ENCODE measurements at places on chromosomes 1 and 21.
A peak's percentile ranks its signal among the peaks of the same experiment; 100 is the strongest.

DNA sequence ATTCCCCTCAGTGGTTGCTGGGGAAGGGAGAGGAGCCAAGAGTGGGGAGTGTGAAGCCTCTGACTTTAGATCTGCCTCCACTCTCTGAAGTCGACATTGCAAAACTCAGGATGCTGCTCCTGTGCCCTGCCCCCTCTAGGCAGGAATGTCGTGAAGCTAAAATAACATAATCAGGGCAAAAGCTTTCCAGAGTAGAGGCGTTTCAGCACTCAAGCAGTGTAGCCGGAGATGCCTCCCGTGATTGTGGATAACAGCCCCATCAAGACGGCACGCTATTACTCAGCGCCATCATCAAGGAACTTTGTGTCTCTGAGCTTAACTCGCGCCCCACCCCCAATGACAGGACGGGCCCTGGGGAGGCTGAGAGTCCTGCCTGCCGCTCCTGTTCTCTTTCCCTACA is 60.0 kb downstream of the FBXO2 start:
- no peak for DNase-seq

DNA sequence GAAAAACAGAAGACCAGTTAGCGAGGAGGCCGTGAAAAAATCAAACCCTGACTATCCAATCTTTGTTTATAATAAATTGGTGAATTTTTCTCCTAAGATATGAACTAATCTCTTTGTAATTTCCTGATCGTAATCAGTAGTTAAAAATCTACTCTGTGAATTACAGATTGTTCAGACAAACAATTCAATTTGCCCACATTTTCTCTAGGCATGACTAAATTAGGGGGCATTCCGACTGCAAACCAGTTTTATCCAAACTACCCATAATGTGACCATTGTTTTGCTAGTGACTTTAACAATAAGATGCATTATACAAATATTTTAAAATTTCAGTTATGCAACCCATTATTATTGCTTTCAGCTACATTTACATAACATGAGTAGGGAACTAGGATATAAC is 546.9 kb upstream of the ADAMTS5 start:
- DNase-seq: no peak

- peak; percentile 26 for DNase-seq
These were observed 89.2 kb downstream of the GPR88 start for GRCh38 chr1:100627054-100627716.

DNA sequence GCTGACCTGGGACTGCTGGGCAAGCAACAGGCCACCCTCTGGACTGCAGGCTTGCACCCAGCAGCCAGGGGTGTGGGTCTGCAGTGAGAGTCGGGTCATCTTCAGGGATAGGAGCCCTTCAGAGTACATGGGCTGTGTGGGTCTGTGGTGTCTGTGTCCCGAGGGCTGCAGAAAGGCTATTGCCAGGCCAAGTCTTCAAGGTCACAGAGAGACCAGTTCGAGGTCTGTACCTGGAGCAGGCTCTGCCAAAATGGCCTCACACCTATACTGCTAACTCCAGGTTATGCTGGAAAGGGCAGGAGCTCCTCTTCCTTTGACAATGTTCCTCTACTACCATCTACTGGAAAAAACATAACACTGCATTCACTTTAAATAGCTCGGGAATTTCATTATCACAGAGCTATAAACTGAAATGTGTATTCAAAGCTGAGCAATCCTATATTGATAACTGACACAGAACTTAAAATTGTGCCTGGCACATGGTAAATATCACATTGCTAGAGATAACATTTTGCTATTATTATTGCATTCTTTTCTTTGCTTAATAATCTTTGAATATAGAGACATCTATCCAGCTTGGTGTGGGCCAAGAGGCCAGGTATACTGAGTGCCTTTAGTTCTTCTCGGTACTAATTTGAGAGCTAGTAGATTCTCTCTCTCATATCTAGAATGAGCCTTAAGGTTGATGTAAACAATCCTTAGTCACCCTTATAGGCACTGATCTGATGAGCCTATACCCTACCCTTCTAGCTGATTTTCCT is 6.9 kb upstream of the DNAH14 start:
- peak; percentile 71 for DNase-seq

DNA sequence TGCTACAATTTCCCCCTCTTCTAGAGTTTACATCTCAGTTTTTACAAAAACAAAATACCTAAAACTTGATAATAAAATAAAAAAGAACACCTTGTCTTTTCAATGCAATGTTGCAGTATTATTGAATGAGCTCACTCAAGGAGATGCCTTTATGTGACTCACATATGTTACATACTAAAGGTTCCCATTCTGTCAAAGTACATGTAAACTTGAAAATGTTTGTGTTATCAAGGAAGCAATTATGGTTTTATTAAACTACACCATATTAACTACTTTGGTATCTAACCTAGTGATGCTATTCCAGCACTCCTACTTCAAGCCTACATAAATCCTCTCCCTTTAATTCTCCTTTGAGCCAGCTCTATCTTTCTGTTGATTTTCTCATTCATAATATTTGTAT is 658.3 kb downstream of the PTPRC start:
- no peak for DNase-seq

DNA sequence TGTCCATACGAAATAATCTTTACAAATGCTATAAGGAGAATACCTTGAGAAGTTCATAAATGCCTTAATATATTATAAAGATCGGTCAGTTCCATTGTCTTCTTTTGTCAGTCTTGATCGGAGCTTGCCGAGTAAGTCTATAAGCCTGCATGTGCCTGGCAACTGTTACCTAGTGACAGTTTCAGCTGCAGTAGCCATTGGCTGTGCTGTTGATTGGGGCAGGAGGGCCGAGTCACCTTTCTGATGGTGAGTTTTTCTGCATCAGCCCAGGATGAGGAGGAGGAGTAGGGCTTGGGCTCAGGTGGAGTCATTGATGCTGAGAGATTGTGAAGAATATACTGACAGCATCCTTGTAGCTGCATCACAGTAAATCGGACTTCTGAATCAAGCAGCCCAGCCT is 1.9 kb upstream of the GPR52 start:
- no peak for DNase-seq

GRCh38 chr1:43587594-43587993 is 56.9 kb downstream of the PTPRF start:
- DNase-seq: no peak

DNA sequence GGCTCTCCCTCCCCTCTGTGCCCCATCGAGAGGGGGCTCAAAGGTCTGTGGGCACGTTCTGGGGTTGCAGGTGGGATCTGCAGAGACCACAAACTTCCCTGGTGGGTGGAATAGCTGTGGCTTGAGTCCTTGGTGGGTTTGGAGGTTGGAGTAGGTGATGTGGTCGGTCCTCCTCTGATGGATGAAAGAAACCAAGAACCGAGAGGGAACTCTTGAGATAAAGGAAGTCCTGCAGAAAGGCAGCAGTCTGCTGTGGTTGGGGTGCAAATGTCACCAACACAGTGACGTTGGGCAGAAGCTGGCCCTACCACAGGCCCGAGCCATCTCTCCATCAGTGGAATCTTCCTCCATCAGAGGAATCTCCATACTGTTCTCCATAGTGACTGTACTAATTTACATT is 171.8 kb downstream of the FCRL5 start:
- DNase-seq: no peak

- no peak for DNase-seq
These were observed 2.0 kb downstream of the CAMSAP2 start for GRCh38 chr1:200740571-200741208.

DNA sequence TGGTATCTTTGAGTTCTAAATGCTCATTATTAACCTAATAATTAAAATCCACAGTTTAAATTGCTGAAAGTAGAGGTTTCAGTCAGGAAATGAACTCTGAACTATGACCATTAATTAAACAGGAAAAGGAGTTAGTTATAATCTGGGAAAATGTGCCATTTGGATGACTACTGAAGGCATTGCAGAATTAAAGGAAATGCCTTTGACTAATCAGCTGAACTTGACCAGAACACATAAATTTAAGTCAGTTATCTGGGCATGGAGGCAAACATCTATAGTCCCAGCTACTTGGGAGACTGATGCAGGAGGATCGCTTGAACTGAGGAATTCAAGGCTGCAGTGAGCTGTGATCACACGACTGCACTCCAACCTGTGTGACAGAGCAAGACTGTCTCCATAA is 31.9 kb downstream of the SLC44A5 start:
- DNase-seq: no peak

GRCh38 chr1:40742363-40743061 is 41.1 kb upstream of the KCNQ4 start:
- peak; percentile 53 for DNase-seq

- DNase-seq: no peak
These were observed 80.2 kb downstream of the COLGALT2 start for GRCh38 chr1:183957216-183957830.

GRCh38 chr21:31554511-31555022 is 104.9 kb upstream of the SOD1 start:
- DNase-seq: no peak

DNA sequence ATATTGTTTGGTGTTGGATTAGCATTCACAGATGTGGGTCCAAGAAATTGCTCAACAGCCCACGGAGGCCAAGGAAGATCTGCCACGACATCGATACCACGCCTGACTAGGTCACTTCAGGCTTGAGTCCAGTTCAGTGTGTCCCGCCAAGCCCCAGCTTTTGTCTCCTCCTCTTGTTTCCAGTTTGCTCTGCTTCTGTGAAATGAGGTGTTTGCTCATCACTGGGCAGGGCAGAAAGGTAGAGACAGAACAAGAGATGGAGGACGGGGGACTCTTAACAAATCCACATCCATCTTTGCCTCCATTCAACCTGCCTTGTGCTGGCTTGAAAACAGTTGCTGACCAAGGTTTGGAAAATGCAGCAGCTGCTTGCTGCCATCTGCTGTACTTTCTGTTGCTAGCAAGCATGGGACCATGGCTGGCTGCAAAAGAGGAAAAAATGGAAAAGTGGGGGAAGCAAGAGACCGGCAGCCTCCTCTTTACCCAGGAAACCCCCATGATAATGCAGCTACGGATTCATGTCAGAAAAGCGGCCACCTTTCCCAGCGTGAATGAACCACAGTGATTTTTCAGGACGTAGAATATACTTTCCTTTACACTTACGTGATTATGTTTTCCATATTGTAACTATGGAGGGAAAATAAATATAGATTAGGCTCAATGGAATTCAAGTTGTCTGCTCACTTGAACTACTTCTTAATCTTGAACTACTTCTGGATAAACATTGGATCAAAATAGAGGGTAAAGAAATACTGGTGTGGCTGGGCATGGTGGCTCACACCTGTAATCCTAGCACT is 80.2 kb upstream of the GREM2 start:
- DNase-seq: peak; percentile 27

- DNase-seq: peak; percentile 64
These were observed 80.4 kb upstream of the TARDBP start for GRCh38 chr1:10932088-10932487.

DNA sequence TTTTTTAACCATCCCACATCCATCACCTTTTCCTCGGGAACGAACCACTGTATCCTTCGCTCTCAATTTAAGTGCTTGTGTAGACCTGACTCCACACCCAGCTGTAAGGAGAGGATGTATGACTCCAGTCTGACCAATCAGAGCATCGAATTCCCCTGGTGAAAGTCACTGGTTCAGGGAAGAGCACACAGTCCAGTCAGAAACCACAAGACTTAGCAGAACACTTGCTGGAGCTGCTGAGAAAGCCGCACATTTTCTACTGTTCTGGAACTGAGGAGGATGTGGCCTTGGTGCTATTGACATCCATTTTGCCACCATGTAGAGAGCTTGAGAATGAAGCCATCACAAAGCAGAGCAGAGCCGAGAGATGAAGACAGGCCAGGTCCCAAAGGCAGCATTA is 59.9 kb upstream of the CNN3 start:
- no peak for DNase-seq

DNA sequence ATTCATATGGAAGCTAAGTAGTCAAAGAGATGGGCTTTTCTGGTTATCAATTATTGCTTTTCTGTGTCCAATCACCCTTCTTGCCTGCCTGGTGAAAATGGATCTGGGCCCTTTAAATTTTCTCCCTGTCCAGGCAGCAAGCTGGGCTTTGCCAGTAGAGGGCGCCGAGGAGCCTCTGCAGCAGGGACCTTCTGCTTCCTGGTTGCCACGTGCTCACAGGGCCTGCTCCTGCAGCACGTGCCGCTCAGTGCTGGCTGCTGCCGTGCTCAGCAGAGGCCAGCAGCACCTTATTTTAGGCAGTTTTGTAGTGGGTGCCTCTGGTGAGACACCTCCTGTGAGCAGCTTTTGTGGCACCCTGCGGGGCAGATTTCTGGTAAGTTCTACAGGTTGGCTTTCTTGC is 4.0 kb downstream of the ACTL8 start:
- peak; percentile 28 for DNase-seq

DNA sequence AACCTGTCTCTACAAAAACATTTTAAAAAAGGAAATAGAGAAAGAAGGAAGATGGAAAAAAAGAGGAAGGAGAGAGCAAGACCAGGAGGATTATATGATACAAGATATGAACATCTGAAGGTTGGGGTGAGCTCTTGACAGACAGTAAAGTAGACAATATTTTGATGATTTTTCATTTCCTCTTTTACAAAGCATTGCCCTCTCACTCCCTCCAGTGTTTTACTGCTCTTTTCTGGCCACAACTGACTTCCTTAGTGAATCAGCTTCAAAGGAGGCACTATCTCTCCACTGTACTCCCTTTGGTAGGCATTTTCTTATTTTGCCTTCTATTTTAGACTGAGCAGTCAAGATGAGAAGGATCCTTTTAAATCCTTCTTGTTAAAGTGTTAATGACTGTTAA is 296.7 kb downstream of the KCTD3 start:
- DNase-seq: peak; percentile 80

DNA sequence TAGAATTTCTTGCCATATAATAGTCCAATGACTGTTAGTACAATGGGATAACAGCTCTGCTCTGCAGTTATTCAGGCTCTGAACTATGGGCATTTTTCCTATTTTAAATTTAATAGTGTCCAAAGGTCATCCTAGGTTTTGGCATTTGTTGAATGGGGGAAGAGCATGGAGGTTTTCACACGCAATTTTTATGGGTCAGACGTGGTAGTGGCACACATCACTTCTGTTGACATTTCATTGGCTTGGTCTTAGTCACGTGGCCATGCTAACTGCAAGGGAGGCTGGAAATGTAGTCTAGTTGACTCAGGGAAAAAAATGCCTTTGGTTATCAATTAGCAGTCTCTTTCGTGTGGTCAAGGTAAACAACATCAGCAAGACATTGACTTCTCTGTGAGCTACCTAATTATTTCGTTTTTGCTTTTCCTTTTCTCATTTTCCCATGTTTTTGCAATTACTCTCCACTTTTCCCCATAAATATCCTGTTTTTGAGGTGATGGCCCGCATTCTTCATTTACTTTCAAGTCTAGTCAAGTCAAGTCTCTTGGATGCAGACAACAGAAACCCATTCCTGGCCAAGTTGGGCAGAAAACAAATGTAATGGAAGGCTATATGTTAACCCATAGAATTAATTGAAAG is 82.8 kb downstream of the DYRK1A start:
- DNase-seq: no peak

DNA sequence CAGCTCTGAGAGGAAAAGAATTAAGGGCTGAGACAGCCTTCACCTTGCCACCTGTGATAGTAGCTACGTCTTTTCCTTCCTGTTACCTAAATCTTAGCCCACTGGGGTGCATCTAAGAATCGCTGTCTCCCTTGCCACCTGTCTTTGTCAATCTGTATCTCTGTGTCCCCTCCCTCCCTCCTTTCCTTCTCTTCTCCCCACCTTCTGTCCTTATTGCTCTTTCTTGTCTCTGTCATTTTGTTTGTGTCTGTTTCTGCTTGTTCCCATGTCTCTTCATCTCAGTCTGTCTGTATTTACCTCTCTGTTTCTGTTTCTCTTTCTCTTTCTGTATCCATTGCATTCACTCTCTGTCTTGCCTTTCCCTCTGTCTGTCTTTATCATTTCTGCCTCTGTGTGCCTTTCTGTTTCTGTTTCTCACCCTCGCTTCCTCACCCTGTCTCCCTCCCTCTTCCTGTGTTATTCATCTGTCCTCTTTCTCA is 30.2 kb downstream of the SLC22A15 start:
- peak; percentile 55 for DNase-seq

GRCh38 chr1:39852214-39852791 is 31.0 kb downstream of the TRIT1 start:
- no peak for DNase-seq

Measured in OCI-M1 (cell line).